Activated CD4-positive, alpha-beta T cell treated with anti-CD3 and anti-CD28 coated beads for 24 hours (primary cell): ENCODE measurements at places on chromosomes 2 and 18.

GRCh38 chr2:209368914-209369313 lies 54.9 kb upstream of the MAP2 start:
- no peak for DNase-seq

DNA sequence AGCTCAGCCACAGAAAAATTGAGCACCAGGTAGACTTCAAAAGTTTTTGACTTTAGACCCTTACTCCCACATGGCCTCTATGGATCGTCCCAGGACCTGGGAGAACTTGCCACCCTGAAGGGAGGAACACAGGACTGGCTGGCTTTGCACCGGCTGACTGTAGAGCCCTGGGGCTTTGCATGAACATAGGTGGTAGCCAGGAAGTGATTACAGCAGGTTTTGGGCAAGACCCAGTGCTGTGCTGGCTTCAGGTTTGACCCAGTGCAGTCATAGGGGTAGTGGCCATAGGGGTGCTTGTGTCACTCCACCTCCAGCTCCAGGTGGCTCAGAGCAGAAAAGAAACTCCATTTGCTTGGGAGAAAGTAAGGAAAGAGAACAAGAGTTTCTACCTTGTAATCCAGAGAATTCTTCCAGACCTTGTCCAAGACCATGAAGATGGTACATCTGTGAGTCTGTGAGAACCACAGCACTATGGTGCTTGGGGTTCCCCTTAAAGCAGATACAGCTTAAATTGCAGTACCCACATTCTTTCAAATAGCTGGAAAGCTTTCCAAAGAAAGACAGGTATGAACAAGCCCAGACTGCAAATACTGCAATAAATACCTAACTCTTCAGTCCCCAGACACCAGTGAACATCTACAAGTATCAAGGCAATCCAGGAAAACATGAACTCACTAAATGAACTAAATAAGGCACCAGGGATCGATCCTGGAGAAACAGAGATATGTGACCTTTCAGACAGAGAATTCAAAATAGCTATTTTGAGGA lies 13.0 kb upstream of the SESTD1 start:
- DNase-seq = no peak

GRCh38 chr2:162184359-162184758 lies 32.3 kb upstream of the GCG start:
- no peak for DNase-seq

- DNase-seq = no peak
Observed at GRCh38 chr18:26540043-26540628, 8.2 kb downstream of the KCTD1 start.

GRCh38 chr18:76678248-76678647 lies 144.1 kb upstream of the ZNF236 start:
- DNase-seq = no peak

DNA sequence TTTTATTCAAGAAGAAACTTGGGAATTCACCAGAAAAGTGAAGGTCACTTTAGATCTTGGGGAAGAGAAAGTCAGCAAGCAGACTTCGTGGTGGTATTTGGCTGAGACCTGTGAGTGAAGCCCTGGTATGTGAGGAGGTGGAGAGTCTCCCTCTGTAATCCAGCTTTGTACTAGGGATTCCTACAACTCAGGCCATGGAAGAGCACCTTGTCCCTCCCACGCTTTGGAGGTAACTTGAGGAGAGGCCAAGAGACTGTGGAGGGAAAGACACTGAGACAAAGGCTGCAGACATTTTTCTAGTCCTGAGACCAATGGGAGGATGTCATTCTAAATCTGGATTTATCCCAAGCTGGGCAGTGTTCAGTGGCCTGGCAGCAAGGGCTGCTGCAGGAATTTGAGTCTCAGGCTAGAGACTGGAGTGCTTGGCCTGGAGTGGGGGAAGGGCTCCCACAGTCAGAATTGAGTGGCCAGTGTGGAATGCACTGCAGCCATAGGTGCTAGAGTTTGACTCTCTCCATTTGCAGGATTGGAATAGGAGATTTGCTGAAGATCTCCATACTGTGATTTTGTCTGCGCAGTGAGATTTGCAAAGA lies 219.0 kb downstream of the ACTR3 start:
- no peak for DNase-seq

DNA sequence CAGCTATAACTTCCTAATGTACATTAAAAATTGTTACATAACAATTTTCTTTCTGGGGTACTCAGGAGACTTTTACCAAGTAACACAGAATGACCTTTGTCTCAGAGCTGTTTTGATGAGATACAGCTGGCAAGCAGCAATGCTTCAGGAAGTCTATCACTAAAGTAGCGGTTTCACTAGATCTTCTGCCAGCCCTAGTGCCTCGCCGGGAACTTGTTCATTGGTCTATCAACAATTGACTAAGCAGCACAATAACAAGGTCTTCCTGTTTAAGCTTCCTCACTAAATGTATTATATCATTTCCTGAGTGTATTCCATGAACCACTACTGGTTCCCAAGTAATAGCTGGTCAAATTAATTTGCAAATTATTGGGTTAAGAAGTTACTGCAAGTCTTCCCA lies 69.2 kb downstream of the TRIP12 start:
- DNase-seq = no peak

DNA sequence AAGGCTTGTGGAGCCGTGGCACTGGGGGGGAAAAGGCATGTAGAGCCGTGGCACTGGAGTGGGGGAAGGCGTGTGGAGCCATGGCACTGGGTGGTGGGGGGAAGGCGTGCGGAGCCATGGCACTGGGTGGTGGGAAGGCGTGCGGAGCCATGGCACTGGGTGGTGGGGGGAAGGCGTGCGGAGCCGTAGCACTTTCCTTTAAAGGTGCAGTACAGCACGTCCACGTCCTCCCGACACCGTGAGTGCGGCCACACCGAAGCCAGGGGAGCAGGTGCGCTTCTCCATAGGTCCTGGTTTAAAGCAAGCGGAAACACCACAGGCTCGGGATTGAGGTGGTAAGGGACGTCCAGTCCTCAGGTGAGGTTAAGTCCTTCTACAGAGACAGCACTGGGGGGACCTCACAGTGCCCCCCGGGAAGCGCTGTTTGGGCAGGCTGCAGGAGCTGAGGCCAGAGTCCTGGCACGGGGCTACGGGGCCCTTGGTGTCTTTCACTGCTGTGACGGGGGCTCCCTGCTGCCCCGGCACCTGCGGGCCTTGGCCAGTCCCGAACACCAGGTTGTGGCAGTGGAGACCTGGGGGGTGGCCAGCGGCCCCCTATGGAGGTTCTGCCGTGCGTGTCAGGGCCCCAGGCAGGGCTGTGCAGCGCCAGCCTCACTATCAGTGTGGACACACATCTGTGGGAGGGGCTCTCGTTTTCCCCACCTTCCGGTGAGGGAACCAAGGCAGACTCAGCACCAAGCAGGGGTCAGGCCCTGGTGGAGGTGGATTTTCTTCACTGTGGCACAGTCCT lies 93.0 kb upstream of the CTDP1 start:
- DNase-seq = no peak

DNA sequence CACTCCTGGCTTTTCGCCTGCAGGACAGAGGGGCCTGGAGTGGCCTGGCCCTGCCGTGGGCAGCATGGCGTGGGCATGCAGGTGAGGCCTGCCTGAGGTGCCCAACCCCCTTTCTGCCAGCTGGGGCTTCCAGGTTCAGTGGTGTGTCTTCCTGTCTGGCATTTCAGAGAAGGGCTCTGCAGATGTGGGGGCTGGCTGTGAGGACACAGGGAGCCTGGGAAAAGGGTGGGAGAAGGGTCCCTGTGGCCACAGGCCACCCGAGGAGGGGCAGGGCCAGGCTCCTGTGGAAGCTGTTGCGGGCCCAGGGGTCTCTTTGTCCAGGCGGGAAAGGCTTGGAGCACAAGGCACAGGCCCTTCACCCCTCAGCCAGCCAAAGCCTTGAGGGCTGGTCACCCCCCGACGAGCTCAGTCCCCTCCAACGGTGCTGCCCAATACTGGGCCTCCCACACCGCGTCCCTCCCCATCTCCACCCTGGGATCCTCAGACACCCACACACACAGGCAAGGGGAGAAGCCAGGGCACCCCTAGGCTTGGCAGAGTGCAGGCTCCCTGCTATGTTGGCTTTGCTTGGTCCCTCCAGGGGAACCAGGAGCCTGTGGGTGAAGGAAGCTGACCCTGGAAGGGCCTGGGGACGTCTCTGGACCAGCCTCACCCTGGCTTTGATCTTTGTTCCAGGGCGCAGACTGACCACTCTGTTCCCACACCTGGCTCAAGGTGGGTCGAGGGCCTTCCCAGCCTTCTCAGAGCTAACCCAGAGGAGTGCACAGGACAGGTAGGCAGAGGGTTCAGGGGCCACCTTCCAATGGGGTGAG lies 3.7 kb upstream of the AQP12A start:
- DNase-seq = no peak

GRCh38 chr2:200405599-200406298 lies 99.3 kb downstream of the SPATS2L start:
- DNase-seq = no peak

DNA sequence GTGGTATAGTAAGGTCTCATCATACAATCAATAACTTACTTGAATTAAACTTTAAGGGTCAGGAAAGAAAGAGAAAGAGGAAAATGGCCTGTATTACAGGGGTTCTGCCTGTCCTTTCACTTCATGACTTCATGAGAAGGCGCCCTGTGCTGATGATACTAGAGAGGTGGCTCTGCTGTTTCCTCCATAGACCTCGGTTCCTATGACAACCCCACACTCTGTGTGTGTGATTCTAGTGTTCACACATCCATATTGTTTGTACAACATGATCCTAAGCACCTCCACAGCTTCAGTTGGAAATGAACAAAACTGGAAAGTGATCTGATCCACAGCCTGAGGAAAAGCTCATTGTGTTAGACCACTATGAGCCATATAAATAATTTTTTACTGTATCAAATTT lies 7.0 kb upstream of the REEP1 start:
- DNase-seq = no peak

DNA sequence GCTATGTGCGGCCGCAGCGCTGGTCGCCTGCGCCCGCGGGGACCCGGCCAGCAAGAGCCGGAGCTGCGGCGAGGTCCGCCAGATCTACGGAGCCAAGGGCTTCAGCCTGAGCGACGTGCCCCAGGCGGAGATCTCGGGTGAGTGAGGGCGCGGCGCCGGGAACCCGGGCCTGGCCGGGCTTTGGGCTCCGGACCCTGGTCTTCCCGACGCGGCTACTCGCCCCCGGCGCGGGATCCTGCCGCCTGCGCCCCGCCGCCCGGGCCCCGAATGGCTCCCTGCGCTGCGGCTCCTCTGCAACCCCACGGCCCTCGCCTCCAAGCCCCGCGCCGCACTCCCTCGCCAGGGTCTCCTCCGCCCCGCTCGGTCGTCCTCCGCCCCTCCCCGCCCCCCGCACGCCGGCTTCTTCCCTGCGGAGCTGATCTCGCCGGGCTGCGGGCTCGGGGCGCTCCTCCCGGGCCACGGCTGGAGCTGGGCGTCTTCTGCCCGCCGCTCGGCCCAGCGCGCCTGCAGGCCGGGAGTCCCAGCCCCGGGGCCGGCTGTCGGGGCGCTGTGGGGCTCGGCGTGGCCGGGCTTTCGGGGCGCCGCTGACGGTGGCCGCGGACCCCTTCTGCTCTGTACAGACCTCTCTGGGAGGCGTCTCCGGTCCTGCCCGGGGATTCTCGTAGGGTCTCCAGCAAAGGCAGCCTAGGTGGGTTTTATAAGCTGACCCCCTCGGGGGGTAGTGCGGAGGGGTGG lies 652 bp downstream of the GPC1 start:
- DNase-seq = no peak

- no peak for DNase-seq
Observed at GRCh38 chr2:227164763-227165291, 403 bp downstream of the COL4A3 start.

DNA sequence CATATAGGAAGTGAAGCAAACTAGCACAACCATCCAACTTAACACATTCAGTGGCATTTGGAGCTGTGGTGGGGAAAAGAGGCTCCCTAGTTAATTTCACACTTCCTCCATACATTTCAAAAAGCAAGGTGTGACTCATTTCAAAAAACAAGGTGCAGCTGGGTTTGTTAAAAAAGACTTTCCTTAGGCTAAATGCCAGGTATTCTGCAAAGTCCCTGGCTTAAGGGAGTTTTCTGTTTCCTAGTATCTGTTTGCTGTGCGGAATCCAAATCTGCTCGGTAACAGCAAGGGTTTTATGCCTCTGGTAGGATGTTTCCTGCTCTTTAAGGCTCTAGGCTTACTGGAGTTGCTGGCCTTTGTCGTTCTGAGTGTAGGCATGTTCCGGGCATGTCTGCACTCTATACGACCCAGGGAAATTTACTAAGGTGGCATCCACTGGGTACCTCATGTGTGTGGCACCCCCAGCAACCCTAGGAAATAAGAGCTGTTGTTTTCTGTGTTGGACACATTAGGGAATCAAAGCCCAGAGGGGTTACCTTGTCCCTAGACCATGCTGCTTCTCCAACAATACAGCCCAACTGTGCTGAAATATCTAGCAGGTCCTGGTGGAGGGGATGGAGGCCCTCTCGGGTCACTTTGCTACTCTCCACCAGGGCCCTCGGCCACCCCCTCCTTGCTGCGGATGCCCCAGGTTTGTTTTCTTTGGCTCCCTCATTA lies 634 bp upstream of the MSGN1 start:
- DNase-seq = no peak

GRCh38 chr2:80496775-80497174 lies 192.2 kb upstream of the LRRTM1 start:
- no peak for DNase-seq

DNA sequence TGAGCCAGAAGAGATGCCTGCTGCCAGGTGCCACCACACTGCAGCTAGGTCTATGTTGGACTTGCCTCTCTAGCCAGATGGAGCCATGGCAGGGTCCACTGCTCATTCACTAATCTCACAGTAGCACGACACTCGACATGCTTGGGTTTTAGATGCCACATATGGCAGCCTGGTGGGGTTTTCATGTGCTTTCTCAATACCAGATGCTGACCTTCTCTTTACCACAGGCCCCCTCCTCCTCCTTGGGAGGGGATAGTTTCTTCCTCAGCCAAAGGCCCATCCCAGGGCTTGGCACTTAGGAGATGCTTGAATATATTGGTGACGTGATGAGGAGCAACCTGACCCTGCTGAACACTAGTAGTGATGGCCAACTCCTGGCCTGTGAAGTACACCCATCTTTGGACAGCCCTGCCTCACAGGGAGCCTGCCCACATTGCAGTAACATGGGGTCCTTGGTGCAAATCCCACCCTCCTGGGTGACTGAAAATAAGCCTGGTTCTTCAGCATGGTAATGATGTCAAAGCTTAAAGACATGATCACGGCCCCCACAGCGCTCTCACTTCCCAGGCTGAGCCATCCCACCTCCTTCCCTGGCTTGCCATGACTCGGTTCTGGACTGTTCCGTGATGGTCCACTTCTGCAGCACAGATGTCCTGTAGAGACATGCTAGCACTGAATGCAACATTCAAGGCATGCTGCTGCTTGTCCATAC lies 227.5 kb downstream of the SH3RF3 start:
- DNase-seq = no peak

- DNase-seq = no peak
Observed at GRCh38 chr2:53127061-53127650, 640.4 kb upstream of the CHAC2 start.

DNA sequence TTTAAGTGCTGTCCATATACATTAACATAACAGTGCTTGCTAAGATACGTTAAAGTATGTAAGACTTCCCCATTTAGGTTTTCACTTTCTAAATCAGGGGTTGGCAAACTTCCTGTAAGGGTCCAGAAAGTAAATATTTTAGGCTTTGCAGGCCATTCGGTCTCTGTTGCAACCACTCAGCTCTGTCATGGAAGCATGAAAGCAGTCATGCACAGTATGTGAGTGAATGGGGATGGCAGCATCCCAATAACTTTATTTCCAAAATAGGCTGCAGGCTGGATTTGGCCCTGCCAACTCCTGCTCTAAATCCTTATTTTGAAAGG lies 128.7 kb downstream of the PLA2R1 start:
- no peak for DNase-seq
